ENCODE measurements at places on chromosomes 6 and 20.
A peak's percentile ranks its signal among the peaks of the same experiment; 100 is the strongest.

DNA sequence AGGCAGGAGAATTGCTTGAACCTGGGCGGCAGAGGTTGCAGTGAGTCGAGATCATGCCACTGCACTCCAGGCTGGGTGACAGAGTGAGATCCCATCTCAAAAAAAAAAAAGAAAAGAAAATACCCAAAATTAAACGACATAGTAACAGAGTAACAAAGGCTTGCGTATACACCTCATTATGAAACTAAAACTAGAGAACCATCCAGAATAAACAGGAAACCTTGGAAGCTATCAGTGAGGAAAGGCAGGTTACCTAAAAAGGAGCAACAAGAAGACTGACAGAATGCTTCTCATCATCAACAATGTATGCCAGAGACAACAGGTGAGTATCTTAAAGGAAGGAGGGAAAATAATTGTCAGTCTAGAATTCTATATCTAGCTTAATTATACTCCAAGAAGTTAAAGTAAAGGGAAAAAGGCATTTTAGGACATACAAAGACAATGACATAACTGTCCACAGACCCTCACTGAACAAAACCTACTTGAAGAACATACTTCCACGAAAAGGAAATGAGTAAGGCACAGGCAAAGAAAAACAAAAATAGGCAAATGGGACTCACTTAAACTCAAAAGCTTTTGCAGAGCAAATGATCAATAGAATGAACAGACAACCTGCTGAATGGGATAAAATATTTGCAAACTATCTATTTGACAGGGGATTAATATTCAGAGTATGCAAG is 64.1 kb upstream of the NT5E start:
- no peak for DNase-seq

GRCh38 chr6:144624246-144624645 is 339.1 kb downstream of the UTRN start:
- no peak for DNase-seq

- DNase-seq = no peak
Observed at GRCh38 chr6:68087399-68088133, 547.5 kb upstream of the ADGRB3 start.

GRCh38 chr20:63486300-63486855 is 12.5 kb downstream of the EEF1A2 start:
- no peak for DNase-seq

- DNase-seq = no peak
Observed at GRCh38 chr6:63787021-63787420, 151.4 kb downstream of the PHF3 start.

DNA sequence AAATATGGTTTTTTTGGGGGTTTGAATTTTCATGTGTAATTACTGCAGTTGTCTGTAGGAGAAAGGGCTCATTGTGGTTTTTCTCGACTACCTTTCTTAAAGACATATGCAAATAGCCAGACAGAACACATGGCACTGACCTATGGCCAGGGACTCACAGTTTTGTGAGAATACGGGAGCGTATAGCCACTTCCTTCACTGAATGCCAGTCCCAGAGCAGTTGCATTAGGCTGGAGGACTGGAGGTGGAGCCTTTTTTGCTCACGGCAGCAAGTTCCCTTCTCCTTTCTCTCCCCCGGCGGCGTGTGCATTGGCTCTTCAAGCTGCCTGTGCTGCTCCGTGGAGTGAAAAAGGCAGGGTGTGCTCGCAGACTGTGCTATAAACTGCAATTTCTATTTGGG is 114.9 kb downstream of the AKAP7 start:
- DNase-seq = peak; percentile 77

DNA sequence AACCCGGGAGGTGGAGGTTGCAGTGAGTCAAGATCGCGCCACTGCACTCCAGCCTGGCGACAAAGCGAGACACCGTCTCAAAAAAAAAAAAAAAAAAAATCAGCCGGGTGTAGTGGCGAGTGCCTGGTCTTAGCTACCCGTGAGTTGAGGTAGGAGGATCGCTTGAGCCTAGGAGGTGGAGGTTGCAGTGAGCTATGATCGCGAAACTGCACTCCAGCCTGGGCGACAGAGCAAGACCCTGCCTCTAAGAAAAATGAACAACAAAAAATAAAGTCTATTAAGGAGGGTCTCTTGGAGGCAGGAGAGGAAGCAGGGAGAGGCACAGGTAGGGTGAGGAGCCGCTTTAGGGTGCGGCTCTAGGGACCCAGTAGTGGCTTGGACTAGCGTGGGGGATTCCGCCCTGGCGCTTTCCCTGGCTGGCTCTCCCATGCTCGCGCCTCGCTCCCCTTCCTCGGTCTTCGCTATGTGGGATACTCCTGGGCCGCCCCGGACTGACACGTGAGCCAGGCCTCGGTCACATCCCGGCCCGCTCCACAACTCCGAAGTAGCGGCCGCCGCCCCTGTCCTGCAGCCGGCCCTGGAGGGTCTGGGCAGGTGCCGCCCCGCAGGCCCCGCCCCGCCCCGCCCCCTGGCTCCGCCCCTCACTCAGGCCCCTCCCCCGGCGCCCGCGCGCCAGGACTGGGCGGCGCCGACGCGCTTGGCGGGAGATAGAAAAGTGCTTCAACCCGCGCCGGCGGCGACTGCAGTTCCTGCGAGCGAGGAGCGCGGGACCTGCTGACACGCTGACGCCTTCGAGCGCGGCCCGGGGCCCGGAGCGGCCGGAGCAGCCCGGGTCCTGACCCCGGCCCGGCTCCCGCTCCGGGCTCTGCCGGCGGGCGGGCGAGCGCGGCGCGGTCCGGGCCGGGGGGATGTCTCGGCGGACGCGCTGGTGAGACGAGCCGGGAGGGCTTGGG is at the start of gene MYBL2:
Gene MYBL2, plus strand, starts transcription at position 739 of the 953 bp plus-strand sequence. Its CDS starts 170 bp downstream, at position 909.
- DNase-seq = no peak

DNA sequence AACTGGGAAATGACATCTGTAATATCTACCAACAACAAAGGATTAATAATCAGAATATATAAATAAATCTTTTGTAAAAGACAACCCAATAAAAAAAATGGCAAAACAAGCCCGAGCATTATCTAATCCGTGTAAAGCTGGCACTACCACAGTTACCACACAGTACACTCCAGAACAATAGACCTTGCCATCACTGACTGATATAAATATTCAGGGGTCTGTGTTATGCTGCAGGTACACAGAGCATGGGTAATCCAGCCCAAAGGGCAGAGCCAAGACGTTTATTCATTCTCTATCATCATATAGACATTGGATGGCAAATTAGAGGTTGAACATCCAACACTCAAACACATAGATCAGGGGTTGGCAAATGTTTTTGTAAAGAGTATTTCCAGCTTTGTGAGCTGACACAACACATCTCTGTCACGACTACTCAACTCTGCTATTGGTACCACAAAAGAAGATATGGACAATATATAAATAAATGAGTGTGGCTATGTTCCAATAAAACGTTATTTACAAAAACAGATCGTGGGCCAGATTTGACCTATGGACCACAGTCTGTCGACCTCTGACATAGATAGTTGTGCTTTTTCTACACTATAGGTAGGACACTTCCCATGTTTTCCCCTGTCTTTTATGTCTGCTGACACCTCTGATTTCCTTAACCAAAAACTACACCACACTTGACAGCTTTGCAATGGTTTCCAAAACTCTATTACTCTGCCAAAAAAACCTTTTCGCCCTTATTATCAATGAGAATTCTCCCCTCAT is 4.5 kb downstream of the NCOA6 start:
- DNase-seq = peak; percentile 18

DNA sequence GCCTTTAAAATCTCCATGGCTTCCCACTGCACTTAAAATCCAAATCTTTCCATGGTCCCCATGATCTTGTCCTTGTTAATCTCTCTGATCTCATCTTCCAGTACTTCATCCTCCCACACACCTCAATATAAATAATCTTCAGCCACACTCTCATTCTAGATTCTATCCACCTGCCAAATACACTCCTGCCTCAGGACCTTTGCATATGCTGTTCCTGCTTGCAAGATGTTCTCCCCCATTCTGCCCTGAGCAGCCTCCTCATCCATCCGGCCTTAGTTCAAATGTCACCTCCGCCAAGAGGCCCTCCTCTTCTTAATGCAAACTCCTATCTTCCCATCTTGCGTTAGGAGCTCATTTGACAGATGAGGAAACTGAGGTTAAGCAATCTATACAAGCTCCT is 77.4 kb downstream of the PREX1 start:
- DNase-seq = no peak

DNA sequence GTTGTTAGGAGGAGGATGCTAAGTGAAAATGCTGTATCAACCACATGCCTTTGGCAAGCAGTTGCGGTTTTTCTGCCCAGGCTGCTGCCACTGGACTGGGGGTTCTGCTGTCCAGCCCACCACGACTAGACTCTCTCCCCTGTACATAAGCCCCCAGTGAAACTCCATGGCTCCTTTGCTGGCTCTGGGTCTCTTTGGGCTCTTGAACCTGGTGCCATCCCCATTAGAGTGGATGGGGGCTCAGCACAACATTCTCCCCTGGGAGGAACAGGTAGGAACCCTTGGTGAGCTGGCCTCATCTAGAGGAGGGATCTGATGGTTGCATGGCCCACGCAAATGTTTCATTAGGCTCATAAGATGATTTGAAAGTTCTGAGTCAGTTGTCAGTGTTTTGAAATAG is 204.8 kb upstream of the KCNG1 start:
- DNase-seq = no peak

DNA sequence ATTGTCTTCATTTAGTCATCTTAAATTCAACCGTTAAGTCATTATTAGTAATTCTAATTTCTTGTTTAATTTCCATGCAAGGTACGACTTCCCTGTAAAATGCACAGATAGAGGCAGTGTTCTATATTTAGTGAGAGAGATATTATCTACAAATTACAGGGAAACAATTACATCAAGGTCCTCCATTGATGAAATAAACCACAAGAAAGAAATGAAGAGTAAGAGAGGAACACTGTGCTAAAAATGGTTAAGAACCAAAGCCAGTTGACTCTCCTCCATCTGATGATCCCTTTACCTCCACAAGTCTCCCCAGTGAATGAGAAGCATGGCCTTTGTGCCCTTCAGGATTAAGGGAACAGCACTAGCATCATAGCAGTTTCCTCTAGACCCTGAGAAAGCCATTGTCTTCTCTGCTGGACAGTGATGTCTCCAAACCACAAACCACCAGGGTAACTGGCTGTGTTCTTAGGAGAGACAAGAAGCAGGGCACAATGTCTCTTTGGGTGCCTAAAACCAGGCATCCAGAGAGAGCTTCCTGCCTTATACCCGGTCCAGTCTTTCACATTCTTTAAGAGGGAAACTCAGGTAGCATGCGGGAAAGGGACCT is 38.1 kb downstream of the IRF4 start:
- no peak for DNase-seq

- DNase-seq = no peak
Observed at GRCh38 chr6:146041282-146041681, 12.4 kb downstream of the GRM1 start.

- peak; percentile 82 for DNase-seq
Observed at GRCh38 chr6:36358226-36358915, 21.7 kb upstream of the BNIP5 start.

DNA sequence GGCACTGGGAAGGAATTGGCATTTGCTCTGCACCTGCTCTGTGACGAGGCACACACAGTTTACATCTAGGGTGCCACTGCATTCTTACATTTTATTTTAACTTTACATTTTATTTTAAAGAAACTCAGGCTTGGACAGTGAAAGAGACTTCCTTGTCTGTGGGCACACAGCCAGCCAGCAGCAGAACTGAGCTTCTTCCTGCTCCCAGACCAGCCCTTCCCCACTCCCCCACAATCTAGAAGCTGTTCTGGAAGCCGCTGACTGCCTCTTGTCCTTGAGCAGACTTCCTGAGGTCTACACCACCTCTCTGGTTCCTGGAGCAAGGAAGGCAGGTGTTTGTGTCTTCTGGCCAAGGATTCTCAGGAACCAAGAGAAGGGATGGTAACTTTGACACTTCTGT is 27.9 kb upstream of the CD93 start:
- DNase-seq = no peak

DNA sequence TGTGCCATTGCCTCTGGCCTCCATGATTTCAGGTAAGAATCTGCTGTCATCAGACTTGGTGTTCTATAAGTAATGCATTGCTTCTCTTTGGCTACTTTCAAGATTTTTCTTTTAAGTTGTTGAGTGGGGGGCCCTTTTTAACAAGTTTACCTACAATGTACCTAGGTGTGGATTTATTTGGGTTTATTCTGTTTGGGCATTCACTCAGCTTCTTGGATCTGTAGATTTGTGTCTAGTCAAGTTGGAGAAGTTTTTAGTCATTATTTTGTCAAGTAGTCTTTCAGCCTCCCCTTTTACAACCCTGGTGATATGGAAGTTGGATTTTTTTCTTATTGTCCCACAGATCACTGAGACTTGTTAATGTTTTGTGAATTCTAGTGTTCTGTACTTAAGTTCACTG is 14.1 kb downstream of the ENPP5 start:
- DNase-seq = no peak

- DNase-seq = no peak
Observed at GRCh38 chr20:34884260-34884659, 7.8 kb downstream of the ACSS2 start.

GRCh38 chr6:11423072-11423471 is 114.5 kb upstream of the TMEM170B start:
- no peak for DNase-seq

DNA sequence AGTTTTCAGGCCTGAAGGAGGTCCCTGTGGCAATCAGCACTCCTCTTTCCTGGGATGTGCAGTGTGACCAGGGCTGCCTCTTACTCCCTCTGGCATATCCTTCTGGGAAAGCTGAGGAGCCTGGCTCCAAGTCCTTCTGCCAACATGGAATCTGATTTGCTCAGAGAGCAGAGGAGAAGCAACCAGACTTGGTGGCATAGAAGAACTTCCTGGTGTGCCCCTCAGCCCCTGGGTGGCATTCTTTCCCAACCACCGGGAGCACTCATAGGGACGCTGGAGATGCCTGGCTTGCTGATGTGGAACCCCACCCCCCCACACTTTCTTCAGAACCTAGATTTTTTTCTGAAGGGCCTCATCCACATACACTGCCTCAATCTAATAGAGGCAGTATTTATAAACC is 107.6 kb upstream of the TRAF3IP2 start:
- no peak for DNase-seq

GRCh38 chr6:148307405-148307804 is 35.2 kb upstream of the SASH1 start:
- DNase-seq = no peak

- no peak for DNase-seq
Observed at GRCh38 chr20:48129345-48129942, 344.2 kb upstream of the SULF2 start.

- no peak for DNase-seq
Observed at GRCh38 chr6:44223319-44224028, at the start of gene SLC29A1. Gene SLC29A1 (plus strand): TSS chr6:44223595. CDS start chr6:44227314, 3,719 bp downstream.

GRCh38 chr6:45591306-45591705 is 213.6 kb upstream of the SUPT3H start:
- no peak for DNase-seq

DNA sequence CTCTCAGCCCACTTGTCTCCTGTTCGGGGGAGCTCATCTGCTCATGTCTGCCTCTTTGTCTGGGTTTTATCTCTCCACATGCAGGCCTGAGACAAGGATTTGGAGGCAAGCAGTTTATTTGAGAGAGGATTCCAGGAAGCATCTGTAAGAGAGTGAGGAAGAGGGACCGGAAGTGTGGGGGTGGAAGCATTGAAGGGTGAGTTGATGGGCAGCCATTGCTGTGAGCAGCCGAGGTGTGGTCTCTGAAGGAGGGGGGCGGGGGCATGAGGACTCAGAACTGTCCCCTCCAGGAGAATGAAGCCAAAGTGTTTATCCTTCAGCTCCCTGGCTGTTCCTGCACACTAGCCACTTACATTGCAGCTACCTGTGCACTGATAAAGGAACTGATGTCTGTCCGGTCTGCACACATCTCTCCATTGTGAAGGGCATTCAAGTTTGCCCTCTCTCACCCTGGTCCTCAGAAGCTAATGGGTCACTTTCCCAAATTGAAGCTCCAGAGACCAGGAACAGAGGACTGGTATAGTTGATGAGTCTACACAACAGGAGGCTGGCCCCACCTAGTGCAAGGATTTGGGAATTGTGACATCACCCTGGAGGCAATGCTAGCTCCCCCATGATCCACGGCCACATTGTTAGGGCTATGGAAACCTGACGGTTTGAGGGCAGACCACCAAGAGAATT is 100.5 kb upstream of the FOXA2 start:
- DNase-seq = no peak

Measured in putamen (tissue), 1 donor.